ENCODE measurements at places on chromosomes 4 and X.

DNA sequence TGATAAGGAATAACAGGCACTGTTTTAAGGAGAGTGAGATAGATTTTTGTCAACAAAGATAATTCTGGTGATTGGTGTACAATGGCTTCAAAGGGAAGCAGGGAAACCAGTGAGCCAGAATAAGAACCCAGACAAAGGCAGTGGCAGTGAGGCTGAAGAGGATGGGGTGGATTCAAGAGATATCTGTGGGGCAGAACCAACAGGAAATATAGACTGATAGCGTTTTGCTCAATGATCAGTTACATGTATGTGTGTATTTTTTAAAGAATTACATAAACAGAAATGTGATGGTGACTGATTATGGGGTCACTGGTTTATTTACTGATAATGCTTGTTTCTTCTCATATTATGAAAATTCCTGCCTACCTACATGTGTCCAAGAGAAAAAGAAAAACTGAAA lies 66.4 kb downstream of the AMMECR1 start:
- DNase-seq, result no peak

- DNase-seq, result no peak
These were observed 39.1 kb downstream of the DHRSX start for GRCh38 chrX:2461711-2462016.

DNA sequence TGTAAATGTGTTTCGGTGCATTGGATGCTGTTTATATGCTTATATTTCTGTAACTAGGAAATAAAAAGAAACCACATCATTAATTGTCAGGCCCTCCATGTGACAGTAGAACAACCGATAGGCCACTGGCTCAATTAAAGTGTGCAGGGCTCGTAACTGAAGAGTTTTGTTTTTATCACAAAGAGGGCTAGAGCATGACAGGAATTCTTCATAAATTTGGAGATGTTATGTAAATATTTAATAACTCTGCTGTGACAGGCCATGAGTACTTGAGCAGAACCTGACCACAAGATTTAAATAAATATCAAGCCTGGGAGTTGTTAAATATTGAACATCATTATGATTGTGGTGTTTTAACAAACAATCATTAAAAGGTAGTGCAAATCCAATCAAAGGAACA lies 55.9 kb downstream of the MID1 start:
- DNase-seq, result no peak

GRCh38 chr4:145886871-145887240 lies 51.8 kb downstream of the ZNF827 start:
- no peak for DNase-seq

DNA sequence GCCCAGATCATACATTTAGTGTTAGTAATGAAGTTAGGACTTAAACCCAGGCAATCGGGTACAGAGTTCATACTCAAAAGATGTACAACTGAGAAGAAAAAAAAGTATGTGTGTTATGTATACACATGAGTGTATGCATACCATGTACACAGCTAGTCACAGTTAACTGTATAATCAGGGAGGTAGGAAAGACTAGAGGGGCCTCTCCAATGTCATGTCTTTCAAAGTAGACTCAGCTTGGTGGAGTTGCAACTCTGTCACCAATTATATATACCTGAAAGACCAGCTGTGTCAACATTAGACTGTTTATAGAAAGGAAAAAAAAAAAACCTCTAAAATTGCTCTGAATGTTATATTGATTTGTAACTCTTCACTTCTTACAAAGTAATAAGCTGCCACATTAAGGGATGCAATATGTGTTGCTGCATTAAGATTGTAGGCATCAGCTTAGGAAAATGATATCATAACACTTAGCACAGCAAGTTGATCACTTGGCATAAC lies 167.5 kb downstream of the DCTD start:
- DNase-seq, result no peak

- no peak for DNase-seq
These were observed 38.0 kb upstream of the IL21 start for GRCh38 chr4:122658818-122659295.

GRCh38 chrX:11334165-11334564 lies 41.0 kb downstream of the AMELX start:
- DNase-seq, result no peak

Data from H54 (cell line).